ENCODE measurements at places on chromosomes 2 and 18.
A peak's percentile ranks its signal among the peaks of the same experiment; 100 is the strongest.

DNA sequence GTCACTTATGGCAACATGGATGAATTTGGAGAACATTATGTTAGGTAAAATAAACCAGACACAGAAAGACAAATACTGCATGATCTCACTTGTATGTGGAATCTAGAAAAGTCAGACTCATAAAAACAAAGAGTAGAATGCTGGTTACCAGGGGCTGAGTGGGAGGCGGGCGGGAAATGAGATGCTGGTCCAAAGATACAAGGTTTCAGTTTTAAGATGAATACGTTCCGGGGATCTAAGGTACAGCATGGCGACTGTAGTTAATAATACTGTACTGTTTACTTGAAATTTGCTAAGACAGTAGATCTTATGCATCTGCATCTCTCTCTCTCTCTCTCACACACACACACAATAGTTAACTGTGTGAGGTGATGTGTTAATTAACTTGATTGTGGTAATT is 14.2 kb downstream of the FAM110C start:
- DNase-seq, result no peak

DNA sequence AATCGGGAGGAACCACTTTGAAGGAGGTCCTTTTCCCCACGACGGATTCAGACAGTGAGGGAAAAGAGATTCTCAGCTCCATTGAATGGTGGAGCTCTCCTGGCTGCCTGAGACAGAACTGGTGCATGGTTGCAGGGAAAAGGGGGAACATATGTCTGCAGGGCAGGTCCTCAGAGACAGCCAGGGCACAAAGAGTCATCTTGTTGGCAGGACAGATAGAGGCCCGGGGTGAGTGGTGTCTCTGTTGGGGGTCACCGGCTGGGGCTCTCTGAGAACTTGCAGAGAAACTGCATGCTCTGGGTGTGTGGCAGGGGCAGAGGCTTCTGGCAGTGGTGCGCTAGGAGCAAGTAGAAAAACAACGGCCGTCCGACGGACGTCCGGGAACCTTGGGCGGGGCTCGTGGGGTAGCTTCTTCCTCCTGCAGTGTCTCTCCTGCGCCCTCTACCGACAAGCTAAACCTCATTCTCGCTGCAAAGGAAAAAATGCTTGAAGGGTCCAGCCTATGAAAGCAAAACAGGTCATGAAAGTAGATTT is 94.3 kb downstream of the CDCA7 start:
- DNase-seq, result peak; percentile 83

DNA sequence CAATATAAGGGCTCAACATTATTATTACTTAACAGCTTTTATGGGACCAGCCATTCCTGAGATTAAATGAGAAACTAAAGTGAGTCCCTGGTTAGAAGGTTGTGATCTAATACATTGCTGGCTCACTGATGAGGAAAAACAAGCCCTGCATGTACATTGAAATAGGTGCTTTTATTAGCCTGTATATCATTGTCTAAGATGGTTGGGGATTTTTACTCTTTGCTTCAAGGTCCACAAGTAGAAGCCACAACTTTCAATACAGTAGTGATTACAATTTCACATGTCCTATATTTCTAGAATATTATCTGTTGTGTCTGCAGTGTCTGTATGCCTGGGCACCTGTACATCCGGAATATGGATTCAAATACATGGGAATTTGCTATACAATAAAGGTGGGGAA is 104.1 kb upstream of the FZD5 start:
- DNase-seq, result no peak

DNA sequence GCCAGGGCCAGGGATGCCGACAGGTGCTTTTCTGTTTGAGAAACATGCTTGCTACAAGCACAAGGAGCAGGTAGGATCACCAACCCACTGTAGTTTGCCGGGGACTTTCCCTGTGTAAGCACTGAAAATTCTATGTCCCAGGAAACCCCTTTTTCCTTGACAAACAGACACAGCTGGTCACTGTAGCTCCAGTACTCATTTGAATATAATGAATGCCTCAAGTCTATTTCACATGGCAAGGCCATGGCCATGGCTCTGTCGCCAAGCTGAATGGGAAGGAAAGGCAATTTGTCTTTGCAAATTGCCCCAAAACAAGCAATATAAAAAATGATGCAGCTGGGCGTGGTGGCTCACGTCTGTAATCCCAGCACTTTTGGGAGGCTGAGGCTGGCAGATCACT is 49.6 kb upstream of the IGFBP2 start:
- DNase-seq, result no peak

- DNase-seq, result no peak
Observed at GRCh38 chr18:13019301-13019700, 28.1 kb downstream of the CEP192 start.

DNA sequence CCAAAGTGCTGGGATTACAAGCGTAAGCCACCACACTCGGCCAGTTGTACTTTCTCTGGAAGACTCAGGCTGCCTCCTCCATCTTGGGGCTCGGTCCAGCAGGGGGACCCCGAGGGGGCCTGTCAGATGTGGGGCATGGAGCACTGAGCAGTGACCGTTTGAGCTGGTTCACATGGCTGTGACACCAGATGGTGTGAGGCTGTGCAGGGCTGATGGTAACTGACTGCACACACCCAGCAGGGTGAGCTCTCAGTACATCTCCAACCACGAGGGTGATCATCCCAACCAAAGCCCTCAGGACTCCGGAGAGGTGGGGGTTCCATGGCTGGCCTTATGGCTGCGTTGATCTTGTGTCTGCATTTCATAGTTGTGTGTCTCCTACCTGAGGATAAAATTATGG is 63.4 kb downstream of the FAM168B start:
- DNase-seq, result no peak

DNA sequence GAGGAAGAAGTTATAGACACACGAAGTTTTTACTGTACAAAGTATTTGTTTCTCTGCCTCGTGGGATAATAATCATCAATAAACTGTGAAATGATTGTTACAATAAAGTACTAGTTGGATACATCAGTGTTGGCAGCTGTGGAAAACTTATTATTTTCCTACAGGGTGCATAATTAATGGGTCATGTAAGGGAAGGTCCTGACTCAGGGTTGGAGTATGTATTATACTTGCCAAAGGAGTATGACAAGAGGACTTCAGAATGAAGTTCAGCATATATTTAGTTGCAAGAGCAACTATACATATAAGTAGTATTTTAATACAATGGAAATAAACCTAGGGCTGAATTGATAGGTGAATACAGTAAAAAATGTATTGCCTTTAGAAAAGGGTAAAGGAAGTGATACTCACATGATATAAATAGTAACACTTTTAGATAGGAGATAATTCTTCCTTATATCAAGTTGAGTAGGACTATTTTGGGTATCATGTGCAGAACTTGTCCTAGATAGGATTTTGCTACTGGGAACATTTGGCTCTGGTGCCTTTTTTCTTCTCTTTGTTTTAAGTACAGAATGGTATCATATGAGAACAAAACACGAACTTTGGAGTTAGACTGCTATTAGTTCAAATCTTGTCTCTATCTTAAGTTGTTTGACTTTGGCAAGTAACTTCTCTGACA is 79.1 kb downstream of the PLCL1 start:
- peak; percentile 78 for DNase-seq

DNA sequence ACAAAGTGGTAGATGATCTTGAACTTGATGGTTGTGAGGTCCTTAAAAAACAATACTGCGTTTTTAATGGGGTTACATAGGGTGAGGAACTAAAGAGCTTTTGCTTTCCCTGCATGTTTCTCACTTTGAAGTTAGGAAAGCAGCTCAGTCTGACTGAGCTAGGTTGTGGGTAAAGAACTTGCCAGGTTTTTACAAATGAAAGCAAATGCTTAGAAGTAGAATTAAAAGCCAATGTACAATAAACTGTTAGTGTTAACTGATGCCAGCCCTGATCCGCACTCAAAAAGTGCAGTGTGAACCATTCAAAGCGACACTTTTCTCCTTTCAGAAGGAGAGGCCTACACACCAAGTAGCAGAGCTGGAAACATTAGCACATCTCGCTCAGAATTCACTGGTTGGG is 270.3 kb downstream of the AGPS start:
- no peak for DNase-seq

DNA sequence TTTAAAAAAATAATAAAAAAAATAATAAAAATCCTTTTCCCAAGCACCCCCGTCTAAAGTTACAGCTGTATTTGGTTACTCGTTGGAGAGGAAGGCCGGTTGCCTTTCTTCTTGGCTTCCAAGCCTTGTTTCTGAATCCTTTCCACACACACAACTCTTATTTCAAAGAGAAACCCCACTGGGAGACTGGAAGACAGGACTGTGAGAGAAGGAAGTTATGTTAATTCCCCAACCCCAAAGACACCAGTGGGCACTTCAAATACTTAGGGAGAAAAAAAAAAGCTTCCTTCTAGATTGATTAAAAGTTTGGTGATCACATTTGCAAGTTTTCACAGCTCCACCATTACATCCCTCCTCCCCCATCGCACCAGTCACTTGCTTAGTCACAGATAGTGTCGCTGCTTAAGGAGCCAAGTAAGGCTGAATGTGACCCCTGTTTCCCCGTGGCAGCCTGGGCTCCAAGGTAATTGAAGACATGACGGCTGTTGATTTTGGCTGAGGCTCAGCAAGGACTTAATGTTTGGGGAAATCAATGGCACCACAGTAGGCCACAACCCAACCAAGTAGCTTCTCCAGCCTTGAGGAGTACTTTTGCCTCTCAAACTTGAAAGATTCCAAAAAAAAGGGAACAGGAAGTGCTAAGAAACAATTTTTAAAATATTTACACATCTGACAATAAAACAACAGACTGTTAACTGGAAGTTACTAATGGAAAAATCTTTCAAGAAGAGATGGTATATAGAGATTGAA is 40.8 kb upstream of the FRZB start:
- DNase-seq, result peak; percentile 9

DNA sequence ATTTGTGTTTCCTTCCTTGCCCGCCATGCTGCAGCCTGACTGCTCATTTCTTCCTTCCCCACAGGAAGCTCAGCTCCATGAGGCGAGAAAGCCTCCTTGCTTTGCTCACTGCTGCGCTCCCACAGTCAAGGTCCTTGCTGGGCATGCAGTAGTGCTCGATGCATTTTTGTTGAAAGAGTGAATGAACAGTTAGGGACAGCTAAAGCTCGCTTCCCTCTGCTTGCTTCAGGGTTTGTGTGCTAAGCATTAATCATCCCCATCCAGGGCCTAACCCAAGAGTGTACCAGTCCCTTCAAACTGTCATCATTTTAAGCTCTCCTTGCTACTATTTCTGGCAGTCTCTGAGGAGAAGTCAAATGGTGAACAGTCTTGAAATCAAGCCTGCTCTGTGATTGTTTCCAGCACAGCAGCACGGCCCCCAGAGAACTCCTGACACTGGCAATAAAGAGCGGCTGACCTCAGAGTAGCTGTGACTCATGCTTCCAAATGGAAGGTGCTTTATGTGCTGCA is 171.7 kb upstream of the SOX11 start:
- peak; percentile 46 for DNase-seq

DNA sequence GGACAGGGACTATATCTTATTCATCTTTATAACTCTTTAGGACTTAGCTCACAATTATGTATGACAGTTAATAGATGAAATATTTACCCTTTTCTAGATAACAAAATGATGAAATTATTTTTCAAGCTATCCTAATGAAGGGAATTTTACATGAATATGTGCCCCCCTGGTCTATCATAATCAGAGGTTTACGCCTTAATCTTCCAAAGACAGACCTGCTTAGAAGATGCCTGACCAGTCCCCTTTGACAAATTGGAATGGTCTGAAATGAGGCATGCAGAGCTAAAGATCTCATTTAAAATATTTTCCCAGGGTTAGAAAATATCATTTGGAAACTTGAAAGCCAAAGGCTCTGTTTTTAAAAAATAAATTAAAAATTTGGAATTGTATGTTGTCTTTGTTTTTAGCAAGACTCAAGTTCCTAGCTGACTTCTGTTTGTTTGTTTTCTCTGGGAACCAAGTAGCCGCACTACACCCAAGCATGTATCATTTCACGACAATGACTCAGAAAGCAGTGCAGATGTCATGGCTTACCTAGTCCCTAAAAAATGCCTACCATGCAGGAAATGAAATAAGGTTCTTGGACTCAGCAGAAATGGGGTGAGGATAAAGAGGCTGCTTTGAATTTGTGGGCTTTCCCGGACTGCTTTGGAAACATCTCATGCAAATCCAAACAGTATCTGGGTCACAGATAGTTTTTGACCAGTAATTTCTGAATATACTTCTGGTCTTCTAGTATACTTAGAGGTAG is 162.1 kb downstream of the ZEB2 start:
- peak; percentile 96 for DNase-seq

DNA sequence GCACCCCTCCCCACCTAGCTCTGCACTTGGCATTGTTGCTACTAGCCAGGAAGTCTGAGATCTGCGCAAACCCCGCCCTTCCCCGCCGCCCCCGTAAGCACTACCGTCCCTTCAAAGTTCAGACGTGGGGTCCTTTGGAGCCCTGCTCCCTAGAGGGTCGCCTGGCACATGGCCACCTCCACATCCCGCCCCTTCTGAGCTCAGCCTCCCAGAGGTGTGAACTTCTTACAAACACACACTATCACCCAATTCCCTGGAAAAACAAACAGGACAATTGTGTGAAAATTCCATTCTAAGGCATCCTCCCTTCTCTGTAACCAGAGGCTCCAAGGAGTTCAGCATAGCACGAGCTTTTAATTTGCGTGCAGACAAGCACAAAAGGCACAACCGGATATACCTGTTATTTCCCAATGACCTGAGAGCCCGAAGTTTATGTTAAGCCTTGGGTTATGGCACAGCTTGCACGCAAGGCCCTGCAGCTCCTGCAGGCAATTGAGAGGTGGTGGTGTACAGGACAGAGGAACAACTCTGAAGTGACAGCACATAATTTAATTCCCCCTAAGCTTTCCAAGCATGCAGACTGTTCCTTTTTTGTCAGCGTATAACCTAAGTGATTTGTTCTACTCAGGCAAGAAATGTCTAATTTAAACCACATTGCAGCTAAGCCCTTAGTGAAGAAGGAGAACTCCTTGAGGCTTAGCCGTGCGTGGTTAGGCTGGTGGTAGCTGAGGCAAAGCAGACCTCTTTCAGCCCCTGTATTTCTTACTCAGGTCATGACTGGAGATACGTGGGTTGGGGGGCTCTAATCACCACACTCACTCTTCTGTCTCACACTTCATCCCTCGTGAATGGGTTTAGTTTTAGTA is 20.3 kb upstream of the CYP1B1 start:
- DNase-seq, result peak; percentile 88

DNA sequence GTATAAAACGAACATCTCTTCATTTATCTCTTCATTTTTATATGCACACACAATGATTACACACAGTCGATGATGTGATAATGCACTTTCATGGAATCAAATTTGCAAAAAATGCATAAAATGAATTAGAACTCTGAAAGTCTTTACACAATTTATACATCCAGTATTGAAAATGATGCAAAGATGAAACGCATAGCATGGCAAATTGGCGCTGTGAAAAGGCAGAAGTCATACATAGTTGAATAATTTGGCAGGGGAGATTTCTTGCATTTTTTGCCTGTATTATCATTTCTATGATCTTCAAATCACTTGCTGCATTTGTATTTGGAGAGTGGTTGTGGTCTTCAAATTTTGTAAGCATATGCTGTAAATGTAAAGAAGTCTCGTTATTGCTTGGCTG is 150.7 kb upstream of the LGALSL start:
- DNase-seq, result no peak

DNA sequence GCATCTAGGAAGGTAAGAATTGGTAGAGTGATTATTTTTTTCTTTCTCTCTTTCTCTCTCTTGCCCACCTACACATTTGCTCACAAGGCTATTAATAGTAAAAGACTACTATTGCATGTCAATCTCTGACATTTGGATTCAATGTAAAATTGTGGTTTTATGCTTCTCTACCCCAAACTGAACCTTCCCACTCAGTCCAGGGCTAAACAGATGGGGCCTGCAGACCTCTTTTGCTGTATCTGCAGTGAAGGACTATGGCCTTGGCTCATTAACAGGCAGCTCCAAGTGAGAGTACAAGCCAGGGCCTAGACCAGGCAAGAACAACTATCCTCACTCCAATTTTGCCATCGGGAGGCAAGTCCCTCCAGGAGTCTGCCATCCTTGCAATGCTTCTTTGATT is 68.3 kb upstream of the ARL4C start:
- no peak for DNase-seq
